Aorta (tissue), 5 donors: ENCODE measurements at places on chromosomes 16 and 17.

- DNase-seq, result peak; percentile 81
Measured at GRCh38 chr17:62703776-62704380, 76.4 kb downstream of the MRC2 start.

GRCh38 chr17:18256351-18256750, 2.2 kb downstream of the FLII start:
- no peak for DNase-seq

- DNase-seq, result no peak
Measured at GRCh38 chr16:303760-304505, 21.0 kb downstream of the PDIA2 start.

DNA sequence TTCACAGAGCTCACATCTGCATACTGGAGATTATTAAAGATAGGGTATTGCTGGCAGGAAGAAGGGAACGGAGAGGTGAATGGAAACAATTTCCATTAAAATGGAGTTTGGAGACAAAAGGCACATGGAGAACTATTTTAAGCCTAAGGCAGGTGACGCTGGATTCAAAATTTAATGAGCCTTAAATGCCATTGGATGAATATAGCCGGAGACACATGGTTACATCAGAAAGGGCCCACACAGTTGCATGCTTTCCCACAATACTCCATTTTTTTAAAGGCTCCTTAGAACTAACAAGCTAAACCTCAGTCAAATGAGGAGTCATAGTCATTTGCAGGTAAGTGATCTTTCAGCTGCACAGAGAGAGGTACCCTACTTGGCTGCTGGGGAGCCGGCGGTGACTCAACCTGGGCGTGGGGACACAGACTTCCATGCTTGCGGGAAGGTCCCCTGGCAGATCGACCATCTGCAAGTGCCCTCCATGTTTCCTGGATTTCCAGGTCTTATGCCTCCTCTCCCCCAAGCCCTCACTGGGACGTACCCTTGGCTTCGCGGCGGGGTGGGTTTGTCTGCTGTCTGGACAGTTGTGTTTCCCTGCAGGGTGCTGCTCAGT, 259.2 kb downstream of the CBLN1 start:
- no peak for DNase-seq

- DNase-seq, result no peak
Measured at GRCh38 chr16:89297910-89298545, 80.5 kb downstream of the ZNF778 start.

GRCh38 chr17:66711881-66712321, 123.0 kb upstream of the CACNG5 start:
- no peak for DNase-seq

- DNase-seq, result no peak
Measured at GRCh38 chr17:72974605-72975232, 117.8 kb downstream of the SLC39A11 start.

- DNase-seq, result no peak
Measured at GRCh38 chr17:7634384-7634783, 4.4 kb downstream of the SHBG start.

DNA sequence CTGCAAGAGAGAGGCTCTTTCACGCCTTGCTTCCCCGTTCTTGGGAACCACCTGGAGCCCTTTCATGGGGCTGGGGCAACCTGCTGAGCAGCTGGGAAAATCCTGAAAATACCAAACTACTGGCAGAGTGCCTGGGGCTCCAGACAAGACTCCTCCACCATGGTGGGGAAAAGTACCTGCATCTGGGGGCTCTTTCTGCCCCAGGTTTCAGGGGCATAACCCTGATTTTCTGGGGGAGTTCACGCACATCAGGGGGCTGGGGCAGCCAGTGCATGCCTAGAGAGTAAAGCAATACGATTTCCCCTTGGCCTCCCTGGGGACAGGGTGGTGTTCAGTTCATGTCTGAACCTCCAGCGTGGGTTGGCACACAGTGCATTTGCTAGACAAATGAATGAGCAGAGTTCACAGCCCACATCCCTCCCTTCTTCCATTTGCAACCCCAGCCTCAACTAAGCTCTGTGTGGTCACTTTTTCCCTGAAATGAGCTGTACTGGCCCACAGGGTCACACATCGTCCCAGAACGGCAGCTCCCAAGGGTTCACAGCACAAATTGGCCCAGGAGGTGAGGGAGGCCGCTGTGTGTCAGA, 5.2 kb upstream of the CDC42EP4 start:
- no peak for DNase-seq

GRCh38 chr16:9850817-9851216, 331.4 kb downstream of the GRIN2A start:
- DNase-seq, result no peak

GRCh38 chr17:72145962-72146361, 25.1 kb downstream of the SOX9 start:
- no peak for DNase-seq

DNA sequence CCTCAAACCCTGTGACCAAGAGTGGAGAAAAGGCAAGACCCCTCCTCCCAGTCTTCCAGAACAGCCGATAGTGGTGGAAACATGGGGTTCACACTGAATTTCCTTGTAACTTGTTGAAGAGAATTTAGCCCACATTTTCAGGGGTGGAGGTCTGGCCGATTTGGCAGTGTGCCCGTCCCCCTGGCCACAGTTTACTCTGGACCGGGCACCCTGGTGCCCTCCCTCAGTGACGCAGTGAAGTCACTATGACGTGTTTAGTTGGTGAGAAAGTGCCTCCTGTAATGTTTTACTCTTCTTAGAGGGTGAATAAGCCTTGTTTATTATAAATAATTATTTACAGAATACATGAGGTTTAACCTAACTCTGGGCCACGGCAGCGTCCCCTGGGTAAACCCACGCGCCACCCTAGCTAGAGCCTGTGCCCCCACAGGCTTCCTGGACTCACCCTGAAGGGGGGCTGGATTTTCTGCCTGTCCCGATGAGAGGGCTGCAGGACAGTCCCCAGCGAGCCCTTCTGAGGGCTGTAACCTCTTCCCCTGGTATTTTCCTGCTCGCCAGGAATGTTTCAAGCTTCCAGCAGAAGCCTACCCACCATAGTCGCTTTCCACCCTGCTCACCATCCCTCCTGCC, 316.9 kb downstream of the SEC14L1 start:
- DNase-seq, result no peak

- peak; percentile 73 for DNase-seq
Measured at GRCh38 chr16:71927383-71927782, 32.1 kb downstream of the IST1 start.

DNA sequence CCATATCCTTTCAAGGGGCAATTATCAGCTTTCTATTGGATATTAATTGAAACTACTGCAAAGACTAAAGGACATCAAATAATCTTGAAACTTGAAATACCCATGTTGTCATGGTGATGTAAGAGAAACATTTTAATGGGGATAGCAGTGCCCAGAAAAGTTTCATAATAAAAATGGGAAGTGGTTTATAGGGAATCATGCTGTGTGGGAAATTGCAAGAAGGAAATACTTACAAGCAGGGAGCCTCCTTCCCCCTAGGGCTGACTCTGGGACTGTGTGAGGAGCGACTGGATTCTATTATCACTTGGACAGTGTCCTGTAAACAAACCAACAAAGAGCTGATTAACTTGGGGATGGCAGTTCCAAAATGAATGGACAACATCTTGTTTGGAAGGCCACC, 1393.1 kb upstream of the GOT2 start:
- no peak for DNase-seq

GRCh38 chr16:69171325-69172084, 15.5 kb upstream of the SNTB2 start:
- DNase-seq, result no peak

DNA sequence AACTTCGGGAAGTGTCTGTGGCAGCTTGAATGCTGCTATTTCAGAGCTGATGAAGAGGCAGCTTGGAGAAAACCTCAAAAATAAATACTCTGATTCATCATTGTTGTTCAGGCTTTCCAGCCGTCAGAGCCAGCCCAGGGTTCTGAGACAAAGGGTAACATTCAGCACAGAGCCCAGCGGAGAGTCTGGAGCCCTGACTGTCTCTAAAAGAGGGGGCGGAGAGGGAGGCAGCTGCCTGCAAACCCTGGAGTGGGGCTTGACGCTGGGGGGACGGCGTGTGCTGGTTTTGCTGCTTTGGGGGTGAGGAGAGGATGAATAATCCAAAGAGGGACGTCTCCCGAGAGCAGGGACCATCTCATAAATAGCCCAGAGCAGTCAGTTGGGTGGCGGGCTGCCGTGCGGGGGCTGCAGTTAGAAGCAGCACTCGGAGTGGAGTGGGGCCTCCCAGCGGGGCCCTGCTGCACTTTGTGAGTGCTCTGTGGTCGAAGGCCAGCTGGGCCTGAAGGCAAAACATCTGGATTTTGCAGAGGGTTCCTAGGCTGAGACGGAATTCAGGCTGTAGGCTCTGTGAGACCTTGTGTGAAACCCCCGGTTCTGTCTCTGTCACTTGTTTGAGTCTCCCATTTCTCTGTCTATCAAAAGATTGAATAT, 237.8 kb downstream of the PRKCA start:
- DNase-seq, result no peak

DNA sequence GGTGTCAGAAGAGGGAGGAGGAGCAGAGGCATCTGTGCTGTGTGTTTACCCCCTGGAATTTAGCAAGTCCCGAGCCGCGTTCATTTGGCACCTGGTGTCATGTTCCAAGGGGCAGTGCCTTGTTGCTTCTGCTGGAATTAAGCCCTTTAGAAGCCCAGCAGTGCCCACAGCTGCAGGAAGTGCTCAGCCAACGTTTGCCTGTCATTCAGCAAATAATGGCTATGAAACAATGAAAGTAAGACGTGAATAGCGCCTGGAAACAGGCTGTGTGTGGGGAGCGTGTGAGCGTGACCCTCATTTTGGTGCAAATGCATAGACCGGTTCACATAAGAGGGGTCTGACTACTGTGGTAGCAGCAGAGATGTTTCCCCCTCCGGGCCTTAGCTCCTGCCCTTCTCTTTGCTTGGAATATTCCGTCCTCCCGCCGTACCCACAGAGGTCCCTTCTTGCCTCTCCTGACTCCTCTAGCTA, 5.8 kb upstream of the ATP2C2 start:
- DNase-seq, result no peak

- no peak for DNase-seq
Measured at GRCh38 chr17:74773871-74774286, 2.3 kb downstream of the NAT9 start.

DNA sequence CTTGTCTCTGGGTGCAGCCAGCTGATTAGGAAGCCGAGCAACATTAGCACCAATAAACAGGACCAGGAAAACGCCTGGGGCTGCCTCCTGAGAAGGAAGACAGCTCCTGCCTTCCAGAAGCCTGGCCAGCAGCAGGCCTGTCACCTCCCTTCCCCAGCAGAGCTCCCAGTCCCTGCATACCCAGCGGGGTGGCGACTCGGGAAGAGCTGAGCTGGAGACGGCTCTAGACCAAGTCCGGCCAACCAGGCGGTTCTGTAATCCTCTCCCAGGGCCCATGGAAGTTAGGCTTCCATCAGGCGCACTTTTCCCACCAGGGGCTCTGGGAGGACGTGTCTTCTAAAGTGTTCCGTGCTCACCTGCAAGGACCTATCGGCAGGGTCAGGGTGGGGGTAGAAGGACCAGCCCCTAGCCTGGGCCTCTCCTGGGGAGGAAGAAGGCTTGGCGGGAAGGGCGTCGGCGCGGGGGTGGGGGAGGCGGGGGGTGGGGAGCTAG, 12.0 kb upstream of the CLUH start:
- no peak for DNase-seq

- no peak for DNase-seq
Measured at GRCh38 chr16:88924834-88925539, 52.0 kb downstream of the CBFA2T3 start.

GRCh38 chr17:40448639-40449261, 5.5 kb downstream of the IGFBP4 start:
- no peak for DNase-seq

GRCh38 chr16:80457871-80458270, 82.9 kb upstream of the DYNLRB2 start:
- no peak for DNase-seq

GRCh38 chr17:45372325-45372869, 55.6 kb upstream of the MAP3K14 start:
- DNase-seq, result no peak

DNA sequence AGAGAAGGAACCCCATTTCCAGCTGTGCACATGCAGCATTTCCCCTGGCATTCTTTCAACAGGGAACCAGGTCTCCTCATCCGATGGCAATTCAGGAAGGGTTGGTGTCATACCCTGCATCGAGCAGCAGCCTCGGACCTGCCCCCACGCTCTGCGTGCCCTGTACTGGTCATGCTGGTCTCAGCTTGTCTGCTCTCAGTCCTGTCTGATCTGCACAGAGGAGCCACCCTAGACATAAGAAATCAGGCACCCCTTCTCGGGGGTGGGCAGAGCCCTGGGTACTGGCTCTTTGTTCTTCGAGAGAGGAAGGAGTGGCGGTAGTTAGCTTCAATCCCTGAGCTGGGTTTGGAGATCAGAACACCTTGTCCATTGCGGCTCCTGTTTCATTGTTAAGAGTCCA, 162.0 kb upstream of the RPH3AL start:
- no peak for DNase-seq

DNA sequence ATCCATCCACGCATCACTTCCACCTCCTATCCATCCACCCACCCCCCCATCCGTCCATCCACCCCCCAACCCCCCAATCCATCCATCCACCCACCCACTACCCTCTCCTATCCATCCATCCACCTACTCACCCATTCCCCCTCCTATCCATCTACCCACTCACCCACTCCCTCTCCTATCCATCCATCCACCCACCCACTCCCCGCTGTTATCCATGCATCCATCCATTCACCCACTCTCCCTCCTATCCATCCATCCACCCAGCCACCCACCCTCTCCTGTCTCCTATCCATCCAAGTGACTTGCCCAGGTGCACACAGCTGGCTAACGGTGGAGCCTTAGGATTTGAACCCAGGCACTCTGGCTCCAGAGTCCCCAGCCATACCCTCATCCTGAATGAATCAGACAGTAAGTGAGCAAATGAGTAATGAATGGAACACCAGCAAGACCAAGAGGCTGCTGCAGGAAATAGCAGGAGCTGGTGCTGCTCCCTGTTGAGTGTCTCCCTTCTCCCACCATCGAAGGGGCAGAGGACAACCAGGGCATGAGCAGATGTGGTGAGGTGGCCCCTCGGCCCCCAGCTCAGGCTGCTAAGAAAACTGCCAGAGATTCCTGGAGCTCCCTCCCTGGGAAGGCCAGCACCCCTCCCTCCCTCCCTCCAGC, 62.5 kb downstream of the LITAF start:
- no peak for DNase-seq

- no peak for DNase-seq
Measured at GRCh38 chr17:47251421-47251940, 2.1 kb upstream of the ITGB3 start.

DNA sequence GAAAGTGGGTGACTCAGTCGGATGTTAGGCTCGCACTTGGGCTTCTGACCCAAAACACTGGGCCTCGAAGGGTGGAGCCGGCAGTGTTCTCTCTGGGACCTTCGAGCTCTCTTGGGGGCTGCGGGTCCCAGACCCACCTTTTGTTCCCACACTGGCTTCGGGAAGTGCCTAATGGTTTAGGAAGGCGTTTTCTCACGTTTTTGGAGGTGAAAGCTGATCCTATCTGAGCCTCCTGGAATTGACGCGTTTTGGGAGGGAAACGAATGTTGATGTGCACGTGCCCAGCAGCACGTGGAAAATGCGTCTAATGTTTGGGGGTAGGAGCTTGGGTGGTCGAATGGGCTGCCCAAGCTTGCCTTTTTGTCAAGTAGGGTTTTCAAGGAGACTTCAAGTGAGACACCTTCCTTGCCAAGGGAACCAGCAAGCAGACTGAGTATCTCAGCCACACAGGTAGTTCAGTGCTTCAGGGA, 666 bp downstream of the HGS start:
- DNase-seq, result no peak

GRCh38 chr16:62738666-62739460, 702.6 kb upstream of the CDH8 start:
- no peak for DNase-seq

GRCh38 chr17:48429156-48429555, 858 bp downstream of the SKAP1 start:
- no peak for DNase-seq
